ENCODE measurements at places on chromosomes 3 and 15. TPM values are rescaled to one million over a fixed set of nuclear protein-coding genes. Genes with fewer than 3 reads are reported as not detected.

Gene HDGFL3
- polyA plus RNA-seq, result 0.01 TPM

Gene RETNLB
- not detected for polyA plus RNA-seq

Gene HSPBAP1
- polyA plus RNA-seq, result 8.8 TPM

Gene CCDC191
- 13.3 TPM for polyA plus RNA-seq

Gene PYDC2
- polyA plus RNA-seq, result not detected

Gene TIGIT
- polyA plus RNA-seq, result 0.86 TPM

Gene LRRC3B
- not detected for polyA plus RNA-seq

Gene GUCA1C
- not detected for polyA plus RNA-seq

Gene HRH1
- polyA plus RNA-seq, result not detected

Gene GPR15
- 3.1 TPM for polyA plus RNA-seq

Gene MRPS11
- polyA plus RNA-seq, result 60.1 TPM

Gene ROPN1
- polyA plus RNA-seq, result not detected

Gene VPS13C
- 17.2 TPM for polyA plus RNA-seq

Gene ANKRD34C
- polyA plus RNA-seq, result not detected

Gene ERC2
- not detected for polyA plus RNA-seq

Gene OIP5
- 0.68 TPM for polyA plus RNA-seq

Gene IQGAP1
- 136 TPM for polyA plus RNA-seq

Gene MUC13
- not detected for polyA plus RNA-seq

Gene MRAS
- not detected for polyA plus RNA-seq

Gene PDZRN3
- not detected for polyA plus RNA-seq

Gene BCHE
- not detected for polyA plus RNA-seq

Gene GPR62
- not detected for polyA plus RNA-seq

All from IgD-negative memory B cell (primary cell).